ENCODE measurements at places on chromosomes 5 and 9. TPM values are rescaled to one million over a fixed set of nuclear protein-coding genes. Genes with fewer than 3 reads are reported as not detected.

Gene WNT8A
- 1.1 TPM for total RNA-seq

Gene CCDC192
- not detected for total RNA-seq

- no peak for DNase-seq
Observed at GRCh38 chr5:76450054-76450453, 47.0 kb downstream of the IQGAP2 start.

DNA sequence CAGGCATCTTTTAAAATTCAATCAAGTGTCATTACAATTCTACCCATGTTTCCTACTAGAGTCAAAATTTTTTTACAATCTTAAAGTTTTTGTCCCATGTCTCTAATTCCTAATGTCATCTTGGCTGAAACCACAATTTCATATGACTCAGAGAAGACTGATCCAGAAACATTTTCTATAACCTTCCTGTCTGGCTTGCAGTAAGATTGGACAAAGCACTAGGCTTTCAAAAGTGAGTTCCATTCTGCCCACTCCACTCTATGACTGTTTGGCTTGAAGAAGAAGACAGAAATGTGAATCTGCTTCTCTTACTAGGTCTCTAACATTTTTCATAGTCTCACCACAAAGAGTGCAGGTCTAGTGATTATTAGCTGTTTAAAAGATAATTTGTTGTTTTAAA is 88.8 kb downstream of the NR3C1 start:
- no peak for DNase-seq

DNA sequence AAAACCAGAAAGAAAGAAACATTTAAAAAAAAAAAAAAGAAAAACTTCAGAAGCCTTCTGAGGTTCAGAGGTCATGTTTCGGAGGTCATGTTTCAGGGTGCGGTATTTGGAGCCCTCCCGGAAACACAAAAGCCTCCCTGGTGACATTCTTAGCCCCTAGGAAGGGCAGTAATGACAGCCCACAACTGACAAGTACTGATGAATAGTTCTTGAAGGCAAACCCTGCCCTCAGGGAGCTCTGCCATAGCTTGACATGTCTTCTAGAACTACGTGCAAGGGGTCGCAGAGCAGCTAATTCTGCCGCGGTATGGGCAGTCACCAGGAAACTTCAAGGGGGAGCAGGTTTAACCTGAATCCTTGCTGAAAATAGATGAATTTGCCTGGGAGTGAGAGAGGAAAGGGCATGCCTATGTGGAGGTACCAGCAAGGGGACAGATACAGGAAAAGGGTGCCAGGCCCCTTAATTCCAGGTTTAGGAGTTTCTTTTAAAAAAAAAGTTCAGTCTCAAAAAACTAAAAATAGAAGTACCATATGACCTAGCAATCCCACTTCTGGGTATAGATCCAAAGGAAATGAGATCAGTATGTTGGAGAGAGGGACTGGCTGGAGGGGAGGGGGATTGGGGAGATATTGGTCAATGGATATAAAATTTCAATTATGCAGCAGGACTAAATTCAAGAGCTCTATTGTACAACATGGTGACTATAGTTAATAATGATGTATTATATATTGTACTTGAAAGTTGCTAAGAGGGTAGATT is 98.4 kb downstream of the C9orf152 start:
- no peak for DNase-seq

DNA sequence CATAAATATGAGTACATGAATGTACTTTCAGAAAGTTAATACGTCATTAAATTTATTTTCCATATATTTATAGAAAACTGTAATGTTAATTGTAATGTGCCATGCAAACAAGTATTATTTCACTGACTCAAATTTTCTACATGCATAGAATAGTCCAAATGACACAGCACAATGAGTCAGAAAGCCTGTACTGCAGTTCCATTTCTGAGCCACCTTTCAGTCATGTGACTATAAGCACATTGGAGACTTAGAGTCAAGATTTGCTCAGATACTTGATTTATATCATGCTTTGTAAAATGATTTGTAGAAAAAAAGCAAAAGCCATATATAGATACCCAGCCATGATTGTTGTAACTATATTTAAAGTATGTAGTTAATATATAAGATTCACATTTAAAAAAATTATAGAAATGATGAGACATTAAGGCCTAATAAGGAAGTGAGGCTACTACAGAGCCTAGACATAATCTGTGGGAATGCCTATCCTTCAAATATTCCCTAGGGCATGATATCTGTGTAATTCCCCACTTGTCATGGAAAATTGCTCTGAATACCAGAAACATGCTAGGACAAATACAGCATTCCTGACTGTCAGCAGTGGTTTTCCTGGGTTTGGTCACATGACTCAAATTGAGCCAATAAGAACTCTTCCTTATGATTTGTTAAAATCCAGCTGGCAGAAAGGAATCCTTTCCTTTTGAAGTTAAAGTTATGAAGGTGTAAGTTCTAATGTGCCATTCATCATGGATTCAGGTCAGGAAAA is 50.0 kb downstream of the PTPRD start:
- DNase-seq = no peak

All from hematopoietic multipotent progenitor cell (in vitro differentiated cells).